ENCODE measurements at places on chromosomes 12 and 14.

DNA sequence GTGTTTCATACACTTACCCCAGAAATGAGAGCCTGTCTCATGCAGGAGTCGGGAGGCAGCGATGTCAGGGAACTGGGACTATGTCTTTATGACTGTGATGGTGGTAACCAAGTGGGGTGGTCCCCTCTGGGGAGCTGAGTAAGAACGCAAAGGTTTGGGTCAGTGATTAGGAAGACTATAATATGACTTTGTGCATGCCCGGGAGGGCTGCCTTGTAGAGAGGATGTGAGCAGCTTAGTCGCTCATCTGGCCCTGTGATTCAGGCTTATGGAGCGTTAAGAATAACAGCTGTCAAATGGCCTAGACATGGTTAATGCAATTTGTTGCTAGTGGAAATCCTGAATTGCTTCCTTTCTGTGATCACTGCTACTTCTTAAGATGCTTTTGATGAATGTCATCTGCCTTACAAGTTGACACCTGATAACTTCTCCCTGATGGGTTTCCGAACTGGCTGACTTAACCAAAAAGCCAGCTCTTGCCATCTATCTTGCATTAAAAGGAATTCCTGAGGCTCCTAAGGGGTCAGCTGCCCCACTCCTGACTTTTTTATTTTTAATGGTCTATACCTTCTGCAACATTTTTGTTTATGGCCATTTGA lies 35.4 kb upstream of the AACS start:
- no peak for DNase-seq

DNA sequence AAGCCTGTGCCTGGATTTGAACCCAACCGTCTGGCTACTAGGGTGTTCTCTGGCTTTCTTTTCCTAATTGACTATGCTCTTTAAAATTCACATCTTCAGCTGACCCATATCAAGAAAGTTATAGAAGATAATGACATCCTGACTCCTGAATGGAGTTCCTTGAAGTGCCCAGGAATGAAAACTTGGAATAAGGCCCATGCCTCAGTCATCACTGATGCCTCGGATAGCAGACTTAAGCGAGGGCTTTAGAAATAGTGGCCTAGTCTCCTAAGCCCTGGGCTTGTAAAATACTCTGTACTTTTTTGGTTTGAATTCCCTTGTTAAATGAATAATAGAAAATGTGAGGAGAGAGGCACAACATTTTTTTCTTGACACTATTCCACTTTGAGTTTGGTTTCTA lies 39.0 kb downstream of the CHST11 start:
- no peak for DNase-seq

GRCh38 chr12:113948151-113948914 lies 17.8 kb downstream of the RBM19 start:
- DNase-seq, result no peak

- DNase-seq, result no peak
Observed at GRCh38 chr14:90246936-90247335, 9.4 kb upstream of the PSMC1 start.

- no peak for DNase-seq
Observed at GRCh38 chr12:122124370-122124769, 45.8 kb downstream of the MLXIP start.

- DNase-seq, result no peak
Observed at GRCh38 chr12:105341010-105341409, 10.5 kb downstream of the C12orf75 start.

- no peak for DNase-seq
Observed at GRCh38 chr12:108596854-108597558, 878 bp downstream of the TMEM119 start.

DNA sequence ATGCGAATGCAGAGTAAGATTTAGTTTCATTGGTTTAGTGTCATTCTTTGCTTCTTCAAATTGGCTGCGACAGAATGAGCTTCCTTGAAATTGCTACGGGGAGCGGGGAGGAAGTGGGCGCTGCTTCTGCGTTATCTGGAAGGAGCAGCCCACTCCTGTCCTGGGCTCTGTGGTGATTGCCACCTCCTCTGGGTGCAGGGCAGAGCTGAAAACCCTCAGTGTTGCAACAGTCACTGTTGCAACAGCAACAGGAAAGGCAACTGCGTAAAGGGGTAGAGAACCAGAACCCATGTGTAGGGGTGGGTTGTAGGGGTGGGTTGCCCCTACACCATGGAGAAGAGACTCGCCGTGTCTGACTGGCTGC lies 57.7 kb downstream of the MAX start:
- DNase-seq, result no peak

DNA sequence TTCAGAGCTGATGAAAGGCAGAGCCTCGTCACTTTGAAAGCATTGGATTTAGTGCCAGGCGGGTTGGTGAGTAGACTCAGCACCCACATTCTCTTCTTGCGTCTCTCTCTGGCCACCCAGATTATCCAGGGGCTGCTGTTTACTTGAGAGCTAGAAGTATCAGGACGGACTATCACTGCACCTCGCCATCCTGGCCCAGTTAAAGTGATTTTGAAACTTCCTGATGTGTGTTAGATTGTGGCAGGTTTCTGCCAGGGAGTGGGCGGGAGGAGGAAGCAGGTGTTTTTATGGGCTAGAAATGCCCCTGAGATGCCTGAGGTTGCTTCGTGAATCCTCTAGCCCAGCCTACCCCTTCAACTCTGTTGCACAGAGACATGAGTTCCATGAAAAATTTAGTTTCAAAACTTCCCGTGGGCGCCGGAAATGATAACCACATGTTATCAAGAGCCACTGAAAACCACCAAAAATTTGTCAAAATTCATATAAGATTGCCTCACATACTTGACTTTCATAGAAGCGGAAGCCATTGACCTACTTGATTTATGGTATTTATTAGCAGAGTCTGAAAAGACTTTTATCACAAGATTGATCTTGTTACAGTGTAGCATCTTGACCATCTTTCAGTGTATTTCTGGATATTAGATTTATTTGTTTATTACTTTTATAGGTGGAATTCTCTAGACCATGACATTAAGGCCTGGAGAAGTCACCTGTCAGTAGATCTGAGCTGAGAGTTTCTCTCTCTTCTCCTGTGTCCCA lies 466.0 kb downstream of the RAD51B start:
- DNase-seq, result peak; percentile 9

DNA sequence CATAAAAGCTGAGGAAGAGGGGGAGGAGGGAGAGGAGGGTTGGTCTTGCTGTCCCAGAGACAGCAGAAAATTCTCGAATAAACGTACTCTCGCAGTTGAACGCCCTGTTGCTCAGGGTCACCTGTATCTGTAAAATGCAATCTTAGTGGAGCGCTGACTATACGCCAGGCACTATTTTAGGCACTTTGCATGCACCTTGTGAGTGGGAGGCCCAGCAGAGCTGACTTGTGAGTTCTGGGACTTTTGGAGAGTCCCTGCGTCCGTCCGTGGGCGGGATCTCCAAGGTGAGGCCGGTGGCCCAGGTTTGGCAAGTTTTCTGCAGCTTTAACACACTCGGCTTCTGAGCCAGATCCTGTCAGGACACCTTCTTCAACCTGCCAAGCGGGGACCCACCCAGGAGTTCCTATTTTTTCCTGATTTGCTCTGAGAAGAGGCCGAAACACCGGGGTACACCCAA lies 32.5 kb upstream of the PLEKHG6 start:
- DNase-seq, result no peak

DNA sequence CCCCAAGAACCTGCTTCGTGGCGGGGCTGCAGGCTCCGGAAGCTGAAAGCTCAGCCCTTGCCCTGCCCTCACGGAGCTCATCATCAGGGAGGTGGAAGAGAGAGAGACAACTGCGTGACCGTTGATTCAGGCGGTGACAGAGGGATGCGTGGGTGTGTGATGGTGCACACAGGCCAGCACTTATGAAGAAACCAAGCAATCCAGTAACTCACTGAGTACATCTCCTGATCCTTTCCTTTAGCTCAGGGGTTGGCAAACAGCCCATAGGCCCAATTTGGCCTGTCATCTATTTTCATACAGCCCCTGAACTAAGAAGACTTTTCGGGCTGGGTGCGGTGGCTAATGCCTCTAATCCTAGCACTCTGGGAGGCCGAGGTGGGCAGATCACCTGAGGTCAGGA lies 49.9 kb downstream of the TESC start:
- DNase-seq, result no peak

- DNase-seq, result no peak
Observed at GRCh38 chr14:104222396-104223036, 84.1 kb downstream of the KIF26A start.

DNA sequence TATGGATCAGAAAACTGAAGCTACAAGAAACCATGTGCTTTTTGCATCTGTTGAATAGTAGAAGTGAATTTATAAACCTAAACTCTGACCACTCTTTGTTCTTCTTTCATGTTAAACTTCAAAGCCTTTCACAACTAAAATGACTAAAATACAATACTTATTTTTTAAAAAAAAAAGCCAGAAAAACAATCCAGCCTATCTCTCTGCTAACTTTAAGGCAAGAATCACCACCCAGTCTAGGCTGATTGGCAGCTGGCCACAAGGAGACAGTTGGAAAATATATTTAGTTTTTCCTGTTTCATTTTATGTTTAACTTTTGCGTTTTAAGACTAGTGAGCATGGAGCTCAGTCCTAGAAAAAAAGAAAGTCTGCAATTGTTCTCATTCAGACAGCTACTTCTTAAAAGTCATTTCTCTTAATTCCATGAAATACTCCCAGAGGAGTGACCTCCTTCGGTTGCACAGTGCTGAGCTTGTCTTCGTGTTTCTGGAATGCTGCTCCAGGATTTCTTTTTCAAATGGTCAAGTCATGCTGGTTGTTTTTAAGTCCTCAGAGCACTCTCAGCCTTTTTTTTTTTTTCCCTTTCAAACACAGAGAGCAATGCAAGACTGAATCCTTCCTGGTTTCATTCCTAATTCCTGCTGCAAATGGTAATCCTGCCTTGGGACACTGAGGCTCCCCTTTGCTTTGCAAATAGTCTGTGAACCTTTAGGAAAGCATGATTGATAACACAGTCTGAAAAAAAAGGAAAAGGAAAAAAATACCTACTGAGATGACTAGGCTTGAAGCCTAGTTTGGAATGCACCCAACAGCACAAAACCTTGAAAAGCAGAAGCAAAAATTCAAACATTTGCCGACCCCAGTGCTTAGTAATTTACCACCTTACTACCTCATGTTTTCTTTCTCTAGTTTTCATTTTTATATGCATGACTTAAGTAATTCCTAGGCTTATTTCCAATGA lies 233.3 kb upstream of the DAAM1 start:
- no peak for DNase-seq

DNA sequence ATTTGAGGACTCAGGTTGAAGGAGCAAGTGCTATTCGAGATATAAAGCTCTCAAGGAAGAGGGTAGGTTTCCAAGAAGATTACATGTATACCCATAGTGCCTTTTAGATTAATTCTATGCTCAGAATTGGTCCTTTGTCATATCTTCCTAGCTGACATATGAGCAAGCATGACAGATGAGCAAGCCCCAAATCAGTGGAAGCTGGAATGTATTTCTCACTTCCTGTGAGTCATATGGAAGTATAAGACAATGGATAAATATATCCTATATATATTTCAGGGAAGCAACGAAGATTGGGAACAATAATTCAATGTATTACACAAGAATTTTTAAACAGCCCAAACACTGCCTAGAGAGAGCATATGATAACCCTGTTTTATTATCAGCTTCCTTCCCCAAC lies 674.1 kb upstream of the ATXN7L3B start:
- no peak for DNase-seq

DNA sequence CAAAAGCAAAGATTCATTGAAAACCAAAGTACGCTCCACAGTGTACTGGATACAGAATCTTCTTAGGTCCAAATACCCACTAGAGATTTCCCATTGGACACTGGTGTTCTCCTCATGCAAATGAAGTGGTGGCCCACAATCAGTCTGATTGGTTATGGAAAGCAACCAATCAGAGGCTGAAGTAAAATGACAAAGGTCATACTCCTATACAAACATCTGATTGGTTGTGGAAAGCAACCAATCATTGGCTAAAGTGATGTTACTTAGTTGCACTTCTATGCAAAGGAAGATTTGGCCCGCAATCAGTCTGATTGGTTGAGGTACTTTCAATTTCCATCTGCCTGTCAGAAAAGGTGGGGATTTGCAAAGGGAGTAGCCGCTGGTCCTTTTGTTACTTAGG lies 1.3 kb upstream of the WASHC3 start:
- no peak for DNase-seq

GRCh38 chr14:69351385-69351784 lies 46.7 kb downstream of the ERH start:
- no peak for DNase-seq

GRCh38 chr14:57287745-57288144 lies 19.0 kb downstream of the AP5M1 start:
- DNase-seq, result no peak

DNA sequence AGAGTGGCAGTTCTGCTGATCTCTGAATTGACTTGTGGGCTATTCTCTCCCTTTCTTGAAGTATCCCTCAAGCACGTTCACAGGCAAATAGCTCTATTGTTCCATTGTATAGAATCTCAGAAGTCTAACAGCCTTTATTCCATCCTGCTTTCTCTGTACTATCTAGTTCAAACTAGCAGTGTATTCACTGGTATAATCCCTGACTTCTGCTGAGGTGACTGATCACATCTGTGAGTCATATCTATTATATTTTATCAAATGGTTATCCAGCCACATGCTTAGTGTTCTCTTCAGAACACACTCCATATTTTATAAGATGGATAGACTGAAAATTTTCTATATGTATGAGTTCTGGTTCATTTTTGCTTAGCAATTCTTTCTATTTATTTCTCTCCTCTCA lies 866.1 kb downstream of the C12orf50 start:
- no peak for DNase-seq

DNA sequence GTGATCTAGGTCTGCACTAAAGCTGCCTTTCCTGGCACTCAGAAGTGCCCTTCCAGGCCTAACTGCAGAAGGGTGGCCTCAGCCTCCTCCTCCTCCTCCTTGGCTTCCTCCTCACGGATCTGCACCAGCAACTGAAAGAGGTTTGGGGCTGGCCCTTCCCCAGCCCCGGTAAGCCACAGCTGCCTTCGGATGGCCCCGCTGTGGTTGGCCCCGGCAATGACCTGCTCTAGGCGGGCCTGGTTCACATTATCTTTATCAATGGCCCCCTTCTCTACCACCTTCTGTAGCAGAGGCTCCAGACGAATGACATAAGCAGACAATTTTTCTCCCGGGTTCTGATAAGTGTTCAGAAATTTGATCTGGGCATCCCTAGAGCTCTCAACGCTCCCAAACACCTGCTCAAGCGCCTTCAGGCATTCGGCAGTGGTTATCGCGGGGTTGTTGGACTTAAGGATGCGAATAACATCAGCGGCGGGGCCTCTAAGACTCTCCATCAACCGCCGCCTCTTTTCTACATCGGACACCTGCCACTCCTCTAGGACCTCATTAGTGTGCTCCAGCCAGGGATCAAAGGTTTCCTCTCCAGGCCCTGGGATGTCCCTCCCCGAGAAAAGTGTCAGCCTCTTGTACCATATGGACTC lies 1.5 kb downstream of the PNMA1 start:
- no peak for DNase-seq

GRCh38 chr14:77208291-77208978 lies 26.8 kb downstream of the TMEM63C start:
- peak; percentile 9 for DNase-seq

GRCh38 chr12:4244868-4245267 lies 28.7 kb upstream of the CCND2 start:
- no peak for DNase-seq

Measured in stimulated activated CD8-positive, alpha-beta memory T cell treated with anti-CD3 and anti-CD28 coated beads, Interleukin-4, amount 100 ng/mL, for 1 hour (primary cell).